ENCODE measurements at places on chromosomes 4 and X.

DNA sequence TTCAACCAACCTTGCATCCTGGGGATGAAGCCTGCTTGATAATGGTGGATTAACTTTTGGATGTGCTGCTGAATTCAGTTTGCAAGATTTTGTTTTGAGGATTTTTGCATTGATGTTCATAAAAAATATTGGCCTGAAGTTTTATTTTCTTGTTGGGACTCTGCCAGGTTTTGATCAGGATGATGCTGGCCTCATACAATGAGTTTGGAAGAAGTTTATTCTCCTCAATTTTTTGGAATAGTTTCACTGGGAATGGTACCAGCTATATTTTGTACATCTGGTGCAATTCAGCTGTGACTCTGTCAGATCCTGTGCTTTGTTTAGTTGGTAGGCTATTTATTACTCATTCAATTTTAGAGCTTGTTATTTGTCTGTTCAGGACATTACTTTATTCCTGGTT lies 340.3 kb upstream of the TRAM1L1 start:
- no peak for DNase-seq

DNA sequence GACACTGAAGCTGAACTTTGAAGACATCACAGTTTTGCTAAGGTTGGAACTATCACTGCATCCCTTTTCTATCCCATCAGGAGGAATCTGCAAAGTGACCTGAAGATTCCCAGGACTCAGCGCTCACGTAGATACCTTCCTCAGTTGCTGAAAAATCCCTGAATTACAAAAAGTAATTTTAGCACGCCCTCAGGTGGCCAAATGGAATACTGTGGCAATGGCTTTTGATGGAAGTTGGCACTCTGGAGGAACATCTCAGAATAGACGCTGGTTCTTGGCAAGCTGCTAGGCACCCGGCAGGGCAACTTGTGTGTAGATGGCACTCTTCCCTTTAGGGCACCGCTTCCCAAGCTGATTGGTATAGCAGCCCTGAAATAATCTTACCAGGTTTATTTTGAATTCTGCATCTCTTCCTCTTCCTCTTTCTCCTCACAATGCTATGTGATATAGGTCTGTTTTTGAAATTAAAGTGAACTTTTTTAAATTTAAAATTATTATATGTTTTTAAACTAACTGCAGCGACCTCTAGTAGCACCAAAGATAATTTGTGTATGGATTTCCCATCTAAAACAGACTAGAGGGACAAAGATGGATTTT lies 16.3 kb upstream of the ESX1 start:
- no peak for DNase-seq

DNA sequence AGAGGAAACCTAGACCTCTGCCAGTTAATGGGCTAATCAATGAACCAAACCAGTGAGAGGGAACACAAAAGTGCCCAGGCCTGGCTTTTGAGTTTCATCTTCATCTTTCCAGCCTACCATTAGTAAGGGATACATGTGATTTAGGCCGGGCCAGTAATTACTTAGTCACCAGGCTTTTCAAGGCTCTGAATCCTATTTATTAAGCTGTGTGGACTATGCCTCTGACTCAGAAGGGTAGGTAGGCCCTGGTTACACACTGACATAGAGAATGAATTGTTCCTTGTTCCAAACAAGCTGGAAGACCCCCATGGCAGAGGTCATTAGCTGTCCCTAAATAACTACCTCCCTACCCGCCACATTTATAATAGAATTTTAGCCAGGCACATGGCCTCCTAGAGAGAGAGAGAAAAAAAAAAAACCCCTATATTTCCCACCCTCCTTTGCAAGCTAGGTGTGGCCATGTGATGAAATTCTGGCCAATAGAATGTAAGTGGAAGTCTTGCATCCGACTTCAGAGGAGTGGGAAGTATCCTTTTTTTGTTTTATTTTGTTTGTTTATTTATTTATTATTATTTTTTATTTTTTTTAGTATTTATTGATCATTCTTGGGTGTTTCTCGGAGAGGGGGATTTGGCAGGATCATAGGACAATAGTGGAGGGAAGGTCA lies 112.3 kb upstream of the BCOR start:
- DNase-seq: no peak

GRCh38 chr4:86633854-86634253 lies 39.7 kb downstream of the PTPN13 start:
- no peak for DNase-seq

- no peak for DNase-seq
Measured at GRCh38 chrX:119497185-119497584, 28.9 kb downstream of the SLC25A5 start.

- peak; percentile 14 for DNase-seq
Measured at GRCh38 chr4:93199492-93199891, 629.1 kb upstream of the ATOH1 start.

DNA sequence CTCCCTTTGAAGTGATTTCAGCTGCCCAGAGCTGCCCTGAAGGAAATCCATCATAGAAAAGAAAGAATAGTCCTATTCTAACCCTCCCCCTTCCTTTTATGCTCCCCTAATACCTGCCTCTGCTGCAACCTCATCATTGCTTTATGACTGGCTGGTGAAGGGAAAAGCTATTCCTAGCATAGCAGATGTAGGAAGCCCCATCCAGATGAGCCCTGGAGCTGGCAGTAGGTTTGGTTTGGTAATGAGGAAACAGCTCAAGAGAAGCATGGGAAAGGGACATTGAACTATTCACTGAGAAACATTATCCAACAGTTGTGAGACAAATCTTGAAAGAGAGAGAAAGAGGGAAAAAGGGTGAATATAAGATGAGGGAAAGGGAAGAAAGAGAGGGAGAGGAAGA lies 29.2 kb downstream of the ARSJ start:
- DNase-seq: no peak

GRCh38 chrX:115602729-115603389 lies 41.9 kb downstream of the PLS3 start:
- DNase-seq: no peak

DNA sequence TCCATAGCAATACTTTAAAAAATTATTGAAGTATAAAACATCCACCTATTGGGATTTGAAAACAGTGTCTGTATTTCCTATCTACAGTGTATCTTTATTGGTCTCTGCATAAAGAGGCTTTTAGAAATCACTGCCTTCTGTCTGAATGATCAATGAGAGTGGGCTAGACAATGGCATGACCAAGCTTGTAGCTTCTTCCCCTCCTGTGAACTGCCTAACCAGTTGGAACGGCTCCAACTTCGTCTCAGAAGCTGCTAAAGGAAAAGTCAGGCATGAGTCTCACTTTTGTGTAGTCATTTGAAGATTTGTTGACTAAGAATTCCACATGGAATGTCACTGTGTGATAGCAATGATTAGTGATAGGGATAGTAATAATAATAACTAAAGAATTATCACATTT lies 64.2 kb downstream of the INTS12 start:
- DNase-seq: no peak

All from HuH-7.5 (cell line).